Kasumi-1 (cell line): ENCODE measurements at places on chromosomes 1 and 21.

DNA sequence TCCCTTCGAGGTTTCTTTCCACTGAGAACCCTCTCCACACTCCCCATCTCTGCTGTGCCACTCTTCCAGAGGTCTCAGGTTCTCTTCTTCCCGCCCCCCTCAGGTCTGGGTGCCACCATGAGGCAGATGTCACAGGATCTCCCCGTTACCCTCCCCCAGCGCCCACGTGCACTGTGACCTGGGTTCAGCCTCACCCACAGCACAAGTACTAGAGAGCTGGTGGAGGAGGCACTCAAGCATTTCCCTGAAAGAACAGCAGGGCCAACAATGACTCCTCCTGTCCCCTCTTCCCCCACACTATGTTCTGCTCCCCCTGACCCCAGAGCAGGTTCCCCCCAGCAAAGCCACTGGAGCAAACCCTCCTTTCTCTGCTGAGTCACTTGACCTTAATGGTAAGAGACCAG is 14.3 kb downstream of the PLEKHA6 start:
- DNase-seq = no peak

- no peak for DNase-seq
These were observed 20.2 kb upstream of the ZMYM1 start for GRCh38 chr1:35058988-35059387.

DNA sequence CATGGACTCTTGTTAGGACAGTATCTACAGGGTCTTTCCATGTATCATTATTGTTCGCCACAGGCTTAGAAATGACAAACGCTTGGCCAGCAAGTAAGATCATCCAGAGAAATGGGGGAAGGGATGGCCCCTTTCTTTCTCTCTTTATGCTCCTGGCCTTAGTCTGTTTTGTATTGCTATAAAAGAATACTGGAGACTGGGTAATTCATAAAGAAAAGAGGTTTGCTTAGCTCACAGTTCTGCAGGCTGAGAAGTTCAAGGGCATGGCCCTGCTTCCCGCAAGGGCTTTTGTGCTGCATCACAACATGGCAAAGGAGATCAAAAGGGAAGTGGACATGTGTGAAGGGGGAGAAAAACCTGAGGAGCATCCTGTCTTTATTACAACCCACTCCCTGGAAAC is 41.0 kb downstream of the DNTTIP2 start:
- no peak for DNase-seq

- no peak for DNase-seq
These were observed 519.2 kb upstream of the ZP4 start for GRCh38 chr1:238409932-238410331.

GRCh38 chr1:40096646-40096976 is 441 bp downstream of the PPT1 start:
- no peak for DNase-seq

GRCh38 chr1:214401666-214402065 is 120.7 kb downstream of the SMYD2 start:
- DNase-seq = no peak

GRCh38 chr1:184225283-184226099 is 161.3 kb upstream of the C1orf21 start:
- no peak for DNase-seq

DNA sequence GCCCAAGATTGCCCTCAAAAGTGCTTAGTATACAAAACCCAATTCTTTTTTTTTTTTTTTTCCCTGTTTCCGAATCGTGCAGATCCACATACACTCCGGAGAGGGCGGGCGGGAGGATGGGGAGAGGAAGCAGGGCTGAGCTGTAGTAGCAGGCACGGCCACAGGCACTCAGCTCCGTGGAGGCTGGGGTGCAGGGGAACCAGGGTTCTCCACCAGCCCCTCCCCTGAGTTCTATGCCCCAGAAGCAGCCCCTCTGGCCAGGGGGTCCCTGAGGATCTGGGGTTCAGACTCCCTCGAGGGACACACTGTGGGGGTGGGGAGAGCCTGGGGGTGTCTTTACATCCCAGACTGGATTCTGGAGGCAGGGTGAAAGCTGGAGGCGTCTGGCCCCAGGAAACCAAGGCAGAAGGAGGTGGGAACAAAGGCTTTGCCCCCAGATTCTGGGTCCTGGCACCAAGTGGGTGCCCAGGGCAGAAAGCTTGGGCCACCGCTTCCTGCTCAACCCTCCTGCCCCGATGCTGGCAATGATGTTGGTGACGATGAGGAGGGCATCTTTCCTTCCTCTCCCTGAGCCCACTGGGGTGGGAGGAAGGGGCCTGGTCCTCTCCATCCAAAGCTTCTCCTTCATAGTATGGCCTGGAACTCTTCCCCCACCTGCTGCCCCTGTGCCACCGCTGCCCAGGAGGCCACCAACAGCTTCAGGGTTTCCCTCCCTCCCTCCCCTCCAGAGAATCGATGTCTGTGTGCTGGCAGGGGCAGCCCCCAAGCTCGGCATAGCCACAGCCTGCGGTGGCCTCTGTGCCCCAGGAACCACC is 106.4 kb upstream of the TARDBP start:
- DNase-seq = no peak

DNA sequence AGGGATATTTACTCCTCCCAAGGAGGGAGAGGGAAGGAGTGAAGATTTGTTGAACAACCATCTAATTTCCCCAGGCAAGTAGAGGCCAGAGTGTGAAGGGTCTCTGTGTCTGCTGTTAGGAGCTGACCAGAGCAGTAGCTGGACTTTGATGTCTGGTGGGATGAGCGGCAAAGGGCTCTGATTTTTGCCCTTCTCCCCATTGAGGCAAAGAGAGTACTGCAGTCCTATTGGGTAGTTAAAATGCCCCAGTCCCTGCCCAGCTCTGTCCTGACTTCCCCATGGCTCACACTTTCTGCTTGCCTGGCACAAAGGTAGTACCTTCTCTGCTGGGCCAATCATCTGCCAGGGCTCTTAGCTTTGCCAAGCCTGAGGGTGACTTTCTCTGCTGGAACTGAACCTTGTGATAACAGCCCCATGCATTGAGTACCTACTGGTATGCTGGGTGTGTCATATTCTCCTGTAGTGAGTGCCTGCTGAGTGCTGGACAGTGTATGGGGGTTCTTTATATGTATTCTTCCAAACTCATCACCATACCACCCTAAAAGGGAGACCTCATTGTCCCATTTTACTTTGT is 64.0 kb upstream of the SELENON start:
- no peak for DNase-seq

DNA sequence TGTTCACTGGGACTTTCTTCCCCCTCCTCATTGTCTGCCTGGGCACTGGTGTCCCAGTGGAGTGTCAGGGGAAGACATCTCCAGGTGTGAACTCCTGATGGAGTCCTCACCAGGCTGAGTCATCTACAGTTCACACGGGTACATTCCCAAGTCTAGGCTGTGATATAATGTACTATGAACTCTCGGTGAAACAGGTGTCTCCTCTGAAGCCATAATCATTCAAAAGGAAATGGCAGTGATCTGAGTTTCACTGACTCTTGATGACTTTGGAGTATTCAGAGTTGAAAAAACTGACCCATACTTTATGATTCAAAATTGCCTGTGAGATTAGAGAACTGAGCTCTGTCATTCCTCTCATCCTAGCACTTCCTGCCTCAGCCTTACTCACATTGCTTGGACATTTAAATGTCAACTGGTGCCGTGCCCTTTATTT is 9.1 kb downstream of the LAMC2 start:
- DNase-seq = no peak

DNA sequence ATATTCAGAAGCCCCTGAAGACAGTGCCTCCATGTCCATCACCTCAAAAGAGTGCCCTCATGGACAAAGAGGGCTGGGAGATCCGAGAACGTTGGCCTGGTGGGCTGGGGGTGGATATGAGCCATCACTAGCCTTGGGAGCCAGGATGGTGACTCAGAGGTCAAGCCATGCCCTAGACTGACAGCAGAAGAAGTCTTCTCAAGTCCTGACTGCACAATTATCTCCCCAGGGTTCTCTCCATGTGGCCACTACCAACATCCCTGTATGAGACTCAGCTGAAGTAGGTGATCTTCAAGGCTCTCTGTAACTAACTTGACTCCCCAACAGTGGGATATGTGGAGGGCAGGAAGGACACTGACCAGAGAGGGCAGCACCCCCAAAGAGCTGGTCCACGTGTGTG is 7.1 kb upstream of the USF1 start:
- DNase-seq = no peak

DNA sequence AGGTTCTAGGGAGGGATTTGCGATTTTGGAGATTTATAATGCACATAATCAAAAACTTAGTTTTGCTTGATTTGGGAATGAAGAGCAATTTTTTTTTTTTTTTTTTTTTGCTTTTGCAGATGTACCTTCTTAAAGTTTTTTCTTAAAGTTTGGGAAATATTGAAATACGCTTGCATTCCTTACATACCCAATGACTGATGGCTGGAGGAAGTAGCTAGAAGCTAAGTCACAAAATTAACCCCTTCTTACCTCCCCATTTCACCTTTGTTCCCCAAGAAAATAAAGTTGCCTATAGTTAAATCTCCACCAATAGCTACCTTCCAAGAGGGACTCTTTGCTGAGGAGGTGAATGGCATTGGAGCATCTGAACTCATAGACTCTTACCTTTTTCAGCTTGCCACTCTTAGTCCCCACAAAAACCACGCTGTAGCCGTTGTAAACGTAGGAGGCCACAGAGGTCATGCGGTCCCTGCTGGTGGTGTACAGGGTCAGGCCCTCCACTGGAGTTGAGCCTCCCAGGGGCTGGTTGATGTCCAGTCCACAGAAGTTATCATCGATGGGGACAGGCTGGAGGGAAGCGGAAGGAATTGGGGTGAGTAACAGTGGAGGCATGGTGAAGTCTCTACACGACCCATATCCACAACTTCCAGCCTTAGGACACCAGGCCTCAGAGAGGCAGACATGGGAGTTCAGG is 34.1 kb downstream of the PLXNA2 start:
- no peak for DNase-seq

DNA sequence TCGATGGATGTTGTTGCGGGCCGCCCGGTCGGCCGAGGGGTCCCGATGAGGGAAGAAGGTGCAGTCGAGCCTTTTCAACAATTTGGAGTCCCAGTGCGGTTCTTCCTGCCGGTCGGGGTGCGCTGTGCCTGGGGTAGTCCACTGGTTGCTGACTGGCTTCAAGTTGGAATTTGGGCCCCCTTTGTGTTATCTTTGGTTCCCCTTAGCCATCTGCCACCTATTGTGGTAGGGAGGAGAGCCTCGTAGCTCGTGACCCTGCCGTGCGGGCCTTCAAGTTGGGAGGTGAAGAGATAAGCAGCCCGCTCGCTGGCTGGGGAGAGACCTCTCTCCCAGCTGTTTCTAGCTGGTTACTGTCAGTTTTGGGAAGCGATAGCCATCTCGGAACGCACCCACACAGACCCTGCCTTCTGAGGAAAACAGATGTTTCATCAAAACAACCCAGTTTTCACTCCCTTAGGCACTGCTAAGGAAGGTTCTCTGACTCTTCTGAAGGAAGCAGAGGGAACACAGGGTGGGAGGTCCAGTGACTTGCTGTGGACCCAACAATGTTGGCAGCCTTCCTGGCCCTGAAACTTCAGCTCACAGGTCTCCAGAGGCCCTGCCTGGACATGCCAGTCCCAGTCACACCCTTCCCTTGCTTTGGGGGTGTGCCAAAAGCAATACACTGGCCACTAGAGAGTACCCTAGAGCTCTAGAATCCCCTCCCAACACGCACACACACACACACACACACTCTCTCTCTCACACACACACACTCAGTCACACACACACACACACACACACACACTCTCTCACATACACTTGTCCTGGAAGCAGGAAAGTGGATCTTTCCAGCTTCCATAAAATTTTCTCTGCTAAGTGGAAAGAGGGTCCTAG is 1.0 kb downstream of the BTG2 start:
- DNase-seq = no peak

DNA sequence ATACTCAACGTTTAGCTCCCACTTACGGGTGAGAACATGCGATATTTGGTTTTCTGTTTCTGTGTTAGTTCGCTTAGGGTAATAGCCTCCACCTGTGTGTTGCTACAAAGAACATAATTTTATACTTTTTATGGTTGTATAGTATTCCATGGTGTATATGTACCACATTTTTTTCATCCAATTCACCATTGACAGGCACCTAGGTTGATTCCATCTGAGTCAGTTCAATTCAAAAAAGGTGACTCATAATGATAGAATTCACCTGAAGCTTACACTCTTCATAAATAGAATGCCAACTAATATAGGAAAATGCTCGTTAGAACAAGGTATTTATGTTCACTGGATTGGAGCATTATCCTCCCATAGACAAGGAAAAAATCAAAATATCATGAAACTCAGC is 38.5 kb downstream of the RGS4 start:
- no peak for DNase-seq

DNA sequence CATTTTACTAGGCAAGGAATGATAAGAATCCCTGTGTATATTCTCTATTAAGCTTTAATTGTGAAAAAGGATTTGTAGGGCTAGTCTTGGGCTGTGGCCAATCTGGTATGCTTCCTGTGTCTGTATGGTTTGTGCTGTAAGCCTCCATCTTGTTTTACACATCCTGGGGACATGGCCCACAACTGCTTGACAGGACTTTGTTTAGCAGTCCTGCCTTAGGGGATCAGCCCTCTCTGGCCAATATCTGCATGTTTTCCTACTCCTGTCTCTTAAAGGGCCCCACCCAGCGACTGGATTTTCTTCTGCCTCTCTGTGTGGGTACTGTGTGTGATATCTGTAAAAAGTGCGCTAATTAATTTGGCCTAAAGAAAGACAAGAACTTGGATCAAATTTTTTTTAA is 813.2 kb downstream of the PLA2G4A start:
- no peak for DNase-seq

DNA sequence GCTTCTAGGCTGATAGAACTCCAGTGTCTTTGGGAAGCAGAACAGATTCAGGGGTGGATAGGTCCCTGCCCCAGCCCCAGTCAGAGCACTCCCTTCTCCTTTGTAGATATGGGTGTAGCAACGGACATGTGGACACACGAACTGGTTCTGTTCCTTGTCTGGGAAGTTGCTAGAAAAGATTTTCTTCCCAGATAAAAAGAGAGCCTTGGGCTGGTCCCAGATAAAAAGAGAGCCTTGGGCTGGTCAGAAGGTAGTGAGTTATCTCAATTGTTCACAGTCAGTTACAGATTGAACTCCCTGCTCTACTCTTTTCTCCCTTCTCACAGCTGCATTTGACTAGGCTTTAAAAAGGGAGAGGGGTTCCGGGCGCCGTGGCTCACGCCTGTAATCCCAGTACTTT is 7.4 kb upstream of the EFNA1 start:
- DNase-seq = no peak

DNA sequence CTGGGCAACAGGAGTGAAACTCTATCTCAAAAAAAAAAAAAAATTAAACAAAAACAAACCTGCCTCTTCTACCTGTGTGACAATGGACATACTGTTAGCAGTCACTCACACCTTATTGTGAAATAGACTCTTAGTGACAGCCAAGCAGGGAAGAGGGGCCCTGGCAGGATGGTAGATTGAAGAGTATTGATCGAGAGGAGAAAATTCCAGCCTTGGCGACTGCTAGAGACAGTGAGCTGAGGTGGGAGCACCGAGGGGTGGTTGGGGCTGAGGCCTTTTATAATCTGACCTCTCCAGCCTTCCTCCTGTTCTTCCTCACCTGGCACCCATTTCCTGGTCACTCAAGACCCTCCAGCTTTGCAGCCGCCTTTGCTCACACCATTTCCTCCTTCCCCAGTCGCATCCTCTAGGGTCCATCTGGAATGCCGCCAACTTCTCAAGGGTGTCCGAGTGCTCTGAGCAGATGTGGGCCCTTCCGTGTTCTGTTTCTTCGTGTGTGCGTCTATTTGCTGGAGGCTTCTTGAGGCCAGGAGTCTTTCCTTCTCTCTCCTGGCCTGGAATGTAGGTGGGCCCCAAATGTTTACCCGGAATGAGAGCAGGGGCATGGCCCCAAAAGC is 196.9 kb upstream of the TMEM51 start:
- no peak for DNase-seq

- DNase-seq = peak; percentile 62
These were observed 75.5 kb upstream of the PDC start for GRCh38 chr1:186536273-186536890.

- DNase-seq = peak; percentile 72
These were observed 67.7 kb downstream of the PTGER3 start for GRCh38 chr1:70979881-70980280.
